Small intestine (tissue), 16 donors: ENCODE measurements at places on chromosomes 2 and 18.

DNA sequence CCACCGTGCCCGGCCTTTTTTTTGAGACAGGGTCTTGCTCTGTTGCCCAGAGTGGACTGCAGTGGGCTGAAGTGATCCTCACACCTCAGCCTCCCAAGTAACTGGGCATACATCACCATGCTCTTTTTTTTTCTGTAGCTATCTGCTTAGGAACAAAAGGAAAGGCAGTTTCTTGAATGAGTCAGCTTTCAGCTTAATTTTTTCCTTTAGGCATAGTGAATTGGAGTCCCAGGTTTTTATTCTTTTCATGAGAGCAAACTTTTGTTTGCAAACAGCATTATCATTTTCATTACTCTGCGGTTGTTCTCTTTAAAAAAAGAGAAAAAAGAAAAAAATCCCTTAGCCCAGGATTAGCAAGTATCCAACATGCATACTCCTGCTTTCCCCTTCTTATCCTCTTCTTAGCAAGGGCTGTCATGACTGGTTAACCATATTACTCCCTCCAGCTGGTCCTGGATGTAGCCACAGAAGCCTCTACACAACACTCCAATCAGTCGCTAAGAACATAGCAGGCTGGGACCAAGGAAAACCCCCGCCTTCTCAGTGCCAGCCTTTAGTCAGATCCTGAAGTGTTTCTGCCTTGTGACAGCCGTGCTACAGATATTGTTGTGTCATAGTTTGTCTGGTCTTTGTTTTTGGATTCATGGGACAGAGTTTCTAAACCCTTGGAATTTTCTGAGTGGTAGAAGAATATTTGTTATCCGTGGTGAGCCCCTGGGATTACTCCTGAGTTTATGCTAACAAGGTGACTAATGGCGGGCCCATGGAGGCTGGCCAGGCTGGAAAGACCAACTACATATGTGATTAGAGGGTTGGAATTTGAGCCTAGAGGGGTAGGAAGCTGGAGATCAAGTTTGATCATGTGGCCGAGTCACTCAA, 23.3 kb upstream of the ST3GAL5 start:
- DNase-seq, result no peak

GRCh38 chr2:222907790-222908441, 47.1 kb downstream of the ACSL3 start:
- no peak for DNase-seq

DNA sequence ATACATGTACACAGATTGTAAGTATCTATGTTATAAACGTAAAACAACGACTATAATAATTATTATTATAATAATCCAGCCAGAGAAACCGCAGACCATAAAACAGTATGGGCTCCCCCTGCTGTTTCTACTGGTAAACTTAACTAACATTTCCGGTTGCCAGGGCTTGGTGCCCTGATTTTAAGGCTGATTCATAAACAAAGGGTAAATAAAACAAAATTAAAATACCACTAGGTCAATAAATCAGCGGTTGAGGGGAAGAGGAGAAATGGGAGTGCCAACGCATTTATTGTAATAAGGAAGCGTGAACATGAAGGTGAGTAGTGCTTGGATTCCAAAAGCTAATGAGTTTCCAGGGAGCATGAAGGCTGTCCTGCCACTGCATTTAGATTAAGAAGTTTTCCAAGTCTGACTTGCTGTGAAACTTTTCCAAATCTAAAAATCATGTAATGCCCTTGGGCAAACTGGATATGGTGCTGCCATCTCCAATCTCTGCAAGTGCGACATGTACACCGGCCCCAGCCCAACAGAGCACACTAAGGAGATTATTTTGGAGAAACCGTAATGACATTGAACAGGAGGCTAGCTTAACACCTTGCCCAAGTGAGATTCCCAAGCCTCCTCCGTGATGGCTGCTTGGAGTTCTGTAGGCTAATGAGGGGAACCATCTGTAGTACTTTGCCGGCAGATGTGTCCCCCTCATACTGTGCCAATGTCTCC, 50.7 kb upstream of the HNRNPA3 start:
- peak; percentile 37 for DNase-seq

DNA sequence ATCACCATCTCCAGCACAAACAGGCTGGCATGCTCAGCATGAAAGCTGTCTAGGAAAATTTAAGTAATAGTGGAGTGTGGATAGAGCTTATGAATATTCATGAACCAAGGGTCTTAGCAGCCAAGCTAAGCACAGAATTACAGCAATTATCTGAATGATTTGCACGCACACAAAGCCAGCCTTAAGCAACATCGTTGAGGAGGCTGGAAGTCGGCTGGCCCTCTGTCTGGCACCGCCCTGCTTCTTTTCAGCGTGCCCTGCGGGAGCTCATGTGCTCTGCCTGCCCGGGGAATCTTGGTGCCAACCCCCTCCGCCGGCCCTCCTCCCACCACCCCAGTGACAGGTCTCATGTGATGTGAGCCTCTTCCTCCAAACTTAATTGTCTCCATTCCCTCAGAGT, 540.1 kb downstream of the CMPK2 start:
- no peak for DNase-seq

- no peak for DNase-seq
Measured at GRCh38 chr2:27887830-27888229, 2.4 kb downstream of the RBKS start.

DNA sequence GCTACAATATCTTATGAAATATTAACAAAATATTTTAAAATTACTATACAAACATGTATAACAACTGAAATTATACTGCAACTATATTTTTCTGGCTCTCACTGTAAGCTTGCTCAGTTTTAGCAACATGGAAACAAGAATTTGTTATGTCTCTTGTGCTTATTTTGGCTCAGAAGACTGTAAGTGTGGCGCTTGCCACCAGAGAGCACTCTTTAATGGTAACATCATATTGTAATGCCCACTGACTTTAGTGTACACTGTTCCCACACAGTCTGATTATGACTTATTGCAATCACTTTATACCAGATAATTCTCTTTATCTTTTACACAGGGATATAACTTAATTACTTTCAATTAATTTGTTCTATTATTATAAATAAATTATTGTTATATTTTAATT, 1500.6 kb upstream of the TMEFF2 start:
- DNase-seq, result no peak
